Uterus (tissue), 4 donors: ENCODE measurements at places on chromosomes 16 and 17.

DNA sequence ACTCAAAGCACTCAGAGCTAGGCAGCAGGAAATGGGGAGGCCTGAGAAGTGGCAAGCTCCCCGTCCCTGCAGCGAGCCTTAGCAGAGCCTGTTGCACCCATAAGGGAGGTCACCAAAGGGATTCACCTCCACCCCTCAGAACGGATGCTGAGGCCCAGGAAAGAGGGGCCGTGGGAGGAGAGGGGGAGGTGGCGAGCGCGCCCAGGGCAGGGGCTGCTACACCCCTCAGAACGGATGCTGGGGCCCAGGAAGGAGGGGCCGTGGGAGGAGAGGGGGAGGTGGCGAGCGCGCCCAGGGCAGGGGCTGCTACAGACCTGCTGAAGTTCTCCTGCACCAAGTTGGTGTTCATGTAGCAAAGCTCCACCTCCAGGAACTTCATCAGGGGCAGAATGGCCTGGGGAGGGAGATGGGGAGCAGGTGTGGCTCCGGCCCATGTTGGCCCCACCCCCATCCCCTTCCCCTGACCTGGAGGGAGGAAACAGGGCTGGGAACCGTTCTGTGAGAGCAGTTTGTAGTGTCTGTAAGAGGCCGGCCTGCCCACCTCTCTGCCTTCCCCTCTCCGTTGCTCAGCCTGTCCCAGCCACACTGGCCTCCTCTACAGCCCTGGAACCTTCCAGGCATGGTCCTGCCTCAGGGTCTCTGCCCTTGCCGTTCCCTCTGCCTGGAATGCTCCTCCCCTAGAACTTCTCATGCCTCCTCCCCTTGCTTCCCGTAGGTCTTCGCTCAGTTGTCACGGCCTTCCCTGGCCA lies 11.4 kb downstream of the UNC13D start:
- peak overlapping the region; percentile 25 for H3K27ac ChIP-seq
- DNase-seq = no peak
- no peak overlapping the region for H3K4me3 ChIP-seq
- no peaks in the 10 kb centered on the region for H3K4me1 ChIP-seq
- H3K27me3 ChIP-seq = no peaks in the 10 kb centered on the region
- H3K36me3 ChIP-seq = no peaks in the 10 kb centered on the region

GRCh38 chr16:66590322-66590721 lies 11.1 kb downstream of the CMTM2 start:
- no peak overlapping the region for H3K27ac ChIP-seq
- no peak overlapping the region for H3K4me3 ChIP-seq
- no peak for DNase-seq
- H3K4me1 ChIP-seq = no peaks in the 10 kb centered on the region
- H3K36me3 ChIP-seq = no peaks in the 10 kb centered on the region
- H3K27me3 ChIP-seq = no peaks in the 10 kb centered on the region

DNA sequence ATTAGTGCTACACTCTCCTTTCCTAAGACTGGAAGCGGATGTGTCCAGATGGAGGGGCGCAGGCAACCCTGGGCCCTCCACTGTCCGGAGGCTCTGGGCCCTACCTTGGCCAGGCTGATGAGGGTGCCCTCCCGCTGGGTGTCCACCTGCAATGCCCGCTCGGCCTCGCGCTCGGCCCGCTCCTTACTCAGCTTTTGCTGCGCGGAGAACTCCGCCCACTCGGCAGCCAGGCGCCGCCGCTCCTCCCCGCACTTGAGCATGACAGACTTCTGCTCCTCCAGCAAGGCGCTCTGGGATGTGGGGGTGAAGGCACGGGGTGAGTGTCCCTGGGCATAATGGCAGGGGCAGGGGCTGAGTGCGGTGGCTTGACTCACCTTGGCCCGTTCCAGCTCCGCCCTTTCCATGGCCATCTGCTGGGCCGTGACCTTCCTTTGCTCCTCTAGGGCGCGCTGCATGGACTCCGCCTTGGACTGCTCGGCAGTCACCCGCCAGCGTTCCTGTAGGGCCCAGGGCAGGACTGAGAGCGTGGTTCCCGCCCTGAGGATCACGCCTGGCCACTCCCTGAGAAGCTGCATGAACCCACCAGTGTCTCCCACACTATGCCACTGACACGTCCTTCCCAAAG lies 10.1 kb upstream of the MRPL38 start:
- H3K36me3 ChIP-seq = no peaks in the 10 kb centered on the region
- no peak overlapping the region for H3K27ac ChIP-seq
- DNase-seq = no peak

DNA sequence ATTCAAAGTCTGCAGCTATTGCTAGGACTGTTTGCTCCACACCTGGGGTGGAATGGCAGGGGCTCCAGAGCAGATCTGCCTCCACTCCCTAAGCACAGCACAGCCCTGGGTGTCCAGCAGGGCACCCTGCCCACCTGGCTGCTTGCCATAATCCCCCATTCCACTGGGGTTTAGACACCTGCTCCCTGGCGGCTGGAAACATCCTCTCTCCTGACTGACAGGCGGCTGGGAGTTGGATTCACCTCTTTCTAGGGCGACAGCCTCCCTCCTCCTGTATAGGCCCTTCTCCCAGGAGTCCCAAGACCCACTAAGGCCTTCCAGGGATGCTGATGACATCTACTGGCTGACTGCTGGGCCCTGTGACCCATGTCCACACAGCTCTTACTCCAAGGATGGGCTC lies 18.0 kb downstream of the HDAC5 start:
- peaks cover 26% of the 10 kb centered on the region for H3K4me1 ChIP-seq
- no peak overlapping the region for H3K4me3 ChIP-seq
- DNase-seq = no peak
- no peak overlapping the region for H3K27ac ChIP-seq
